Omental fat pad (tissue), 4 donors: ENCODE measurements at places on chromosomes 5 and 9.

DNA sequence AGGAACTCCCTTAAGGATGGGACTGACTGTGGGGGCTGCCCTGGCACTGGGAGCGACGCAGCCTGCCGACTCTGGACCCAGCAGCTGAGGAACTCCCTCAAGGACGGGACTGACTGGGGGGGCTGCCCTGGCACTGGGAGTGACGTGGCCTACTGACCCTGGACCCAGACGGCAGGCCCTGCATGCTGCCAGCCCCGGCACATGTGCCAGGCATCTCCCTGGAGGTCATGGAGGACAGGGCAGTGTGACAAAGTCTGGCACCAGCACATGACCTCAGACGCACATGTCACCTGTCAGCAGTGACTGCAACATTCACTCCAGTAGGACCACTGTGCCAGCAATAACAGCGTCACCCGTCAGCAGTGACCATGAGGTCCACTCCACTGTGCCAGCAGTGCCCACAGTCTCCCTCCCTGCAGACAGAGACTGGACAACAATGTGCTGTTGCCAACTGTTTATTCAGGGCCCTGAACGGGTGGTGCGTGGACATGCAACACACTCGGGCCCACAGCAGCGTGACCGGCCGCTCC, 4.5 kb downstream of the FBXW5 start:
- DNase-seq: no peak

DNA sequence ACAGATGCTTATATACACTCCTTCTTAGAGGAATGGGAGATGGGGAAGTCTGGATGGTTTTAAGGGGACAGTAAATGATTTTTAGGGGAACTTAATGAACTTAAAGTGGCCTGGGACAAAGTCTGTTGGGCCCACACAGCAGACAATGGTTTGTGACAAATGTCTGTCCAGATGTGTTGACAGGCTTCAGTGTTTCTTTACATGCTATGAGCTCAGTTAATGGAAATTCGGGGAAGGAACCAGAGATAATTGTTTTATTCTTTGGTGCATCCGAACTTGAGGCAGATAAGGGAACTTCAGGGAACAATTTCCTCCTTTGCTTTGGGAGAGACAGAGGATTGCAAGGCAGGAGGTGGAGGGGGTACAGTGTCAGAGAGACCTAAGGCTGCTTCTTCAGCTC, 52.3 kb downstream of the NFIB start:
- no peak for DNase-seq

DNA sequence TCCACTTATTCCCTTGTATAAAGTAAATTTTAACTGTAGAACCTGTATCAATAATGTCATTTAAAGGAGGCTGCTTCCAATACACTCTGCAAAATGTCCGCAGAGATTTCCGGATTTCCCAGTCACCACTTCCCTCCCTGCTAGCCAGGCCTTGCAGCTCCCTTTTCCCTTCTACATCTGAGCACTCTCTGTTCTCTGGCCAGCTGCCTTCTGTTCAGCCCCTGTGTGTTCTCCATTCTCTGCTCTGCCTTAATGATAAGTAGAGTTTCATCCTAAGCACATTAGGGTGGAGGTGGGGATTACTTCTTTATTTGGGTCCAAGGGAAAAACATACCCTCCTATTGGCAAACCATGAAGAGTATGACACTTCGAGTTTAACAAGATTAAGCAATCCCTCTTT, 719.6 kb upstream of the WWC1 start:
- DNase-seq: no peak

GRCh38 chr9:79465156-79465555, 106.6 kb upstream of the TLE4 start:
- DNase-seq: no peak

DNA sequence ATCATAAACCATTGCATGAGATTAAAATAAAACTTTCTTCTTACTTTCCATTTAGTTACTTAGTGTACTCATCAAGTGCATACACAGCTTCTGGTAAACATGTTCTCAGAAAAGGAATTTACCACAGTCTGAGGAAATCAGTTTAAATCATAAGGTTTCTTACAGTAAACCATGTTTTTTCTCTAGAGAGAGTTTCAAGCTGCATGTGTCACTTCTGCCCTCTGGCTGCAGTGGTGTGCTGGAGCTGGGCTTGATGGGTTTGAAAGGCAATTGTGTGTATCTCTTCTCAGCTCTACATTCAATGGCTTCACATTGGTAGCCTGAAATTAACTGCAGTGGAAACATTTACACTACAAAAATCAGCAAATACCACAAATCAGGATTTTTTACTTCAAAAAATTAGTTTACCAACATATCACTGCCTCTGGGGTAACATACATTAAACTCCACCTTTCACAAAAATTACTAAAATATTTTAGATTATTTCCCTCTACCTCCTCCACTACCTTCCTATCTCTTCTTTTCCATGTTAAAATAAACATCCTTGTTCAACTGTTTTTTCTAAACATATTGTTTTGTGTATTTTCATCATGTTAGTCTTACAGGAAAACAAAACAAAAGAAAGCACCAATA, 414.3 kb downstream of the ANXA1 start:
- no peak for DNase-seq
